Sigmoid colon (tissue), 7 donors: ENCODE measurements at places on chromosomes 4 and X. TPM values are rescaled to one million over a fixed set of nuclear protein-coding genes. Genes with fewer than 3 reads are reported as not detected.
A peak's percentile ranks its signal among the peaks of the same experiment; 100 is the strongest.

The ADH1A gene
- not detected for total RNA-seq

The TRAM1L1 gene
- 2.9 TPM for total RNA-seq

The TCEAL7 gene
- 35.2 TPM for total RNA-seq

The ALAS2 gene
- total RNA-seq, result not detected

The MAGEE1 gene
- 1.4 TPM for total RNA-seq

The CORIN gene
- total RNA-seq, result 0.14 TPM

The TSPAN6 gene
- total RNA-seq, result 7.5 TPM

The CCDC120 gene
- 1.3 TPM for total RNA-seq

The ABCG2 gene
- total RNA-seq, result 2.8 TPM

GRCh38 chrX:122787231-122787630 lies 396.8 kb upstream of the GRIA3 start:
- DNase-seq, result no peak

DNA sequence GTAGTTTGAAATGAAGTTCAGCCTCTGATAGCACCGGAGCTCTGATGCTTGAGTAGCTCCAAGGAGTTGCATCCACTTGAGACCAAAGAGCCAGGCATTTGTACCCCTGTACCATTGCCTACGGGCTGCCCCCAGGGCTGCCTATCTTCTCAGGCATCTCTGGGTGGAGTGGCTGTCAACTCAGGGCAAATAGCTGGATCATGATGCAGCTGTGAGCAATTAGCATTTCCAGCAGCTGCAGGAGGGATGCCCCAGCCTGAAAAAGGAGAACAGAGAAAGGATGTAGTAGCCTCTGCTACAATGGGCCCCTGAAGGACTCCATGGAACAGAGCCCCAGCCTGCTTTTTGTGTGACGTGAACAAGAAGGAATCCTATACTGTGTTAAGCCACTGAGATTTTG lies 492.6 kb downstream of the BCOR start:
- no peak for DNase-seq

DNA sequence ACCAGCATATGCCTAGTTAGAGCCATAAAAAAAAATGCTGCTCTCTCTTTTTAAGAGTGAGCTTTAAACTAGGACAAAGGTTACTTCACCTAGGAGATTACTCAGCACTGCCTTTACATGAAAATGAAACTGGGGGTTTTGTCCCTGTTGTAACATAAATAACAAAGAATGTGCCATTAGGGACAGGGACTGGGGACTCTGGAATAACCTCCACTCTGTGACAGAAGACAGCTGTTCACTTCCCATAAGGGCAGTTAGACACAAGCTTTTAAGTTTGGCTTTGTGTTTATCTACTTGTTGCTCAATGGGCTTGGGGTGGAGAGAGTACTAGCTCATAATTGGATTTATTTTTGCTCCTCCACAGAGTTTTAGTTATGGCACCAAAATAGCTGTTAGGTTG lies 11.9 kb downstream of the ENPEP start:
- DNase-seq, result no peak

DNA sequence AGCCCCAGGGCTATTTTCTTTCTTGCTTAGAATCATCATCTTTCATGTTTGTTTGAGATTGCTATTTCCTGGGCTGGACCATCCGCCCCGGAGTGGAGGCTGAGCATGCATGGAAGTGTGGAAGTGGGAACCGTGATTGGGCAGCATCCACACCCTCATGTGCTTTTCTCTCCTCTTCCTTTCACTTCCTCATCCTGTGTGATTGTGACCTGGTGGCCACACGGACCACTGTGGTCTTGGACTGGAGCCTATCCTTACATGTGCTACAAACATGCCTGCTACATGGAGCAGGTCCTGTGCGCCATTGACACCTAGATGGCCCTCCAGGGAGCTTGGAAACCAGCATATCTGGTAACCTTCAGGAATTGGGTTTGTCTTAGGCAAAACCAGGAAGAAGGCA lies 175.9 kb upstream of the LCORL start:
- DNase-seq, result no peak

DNA sequence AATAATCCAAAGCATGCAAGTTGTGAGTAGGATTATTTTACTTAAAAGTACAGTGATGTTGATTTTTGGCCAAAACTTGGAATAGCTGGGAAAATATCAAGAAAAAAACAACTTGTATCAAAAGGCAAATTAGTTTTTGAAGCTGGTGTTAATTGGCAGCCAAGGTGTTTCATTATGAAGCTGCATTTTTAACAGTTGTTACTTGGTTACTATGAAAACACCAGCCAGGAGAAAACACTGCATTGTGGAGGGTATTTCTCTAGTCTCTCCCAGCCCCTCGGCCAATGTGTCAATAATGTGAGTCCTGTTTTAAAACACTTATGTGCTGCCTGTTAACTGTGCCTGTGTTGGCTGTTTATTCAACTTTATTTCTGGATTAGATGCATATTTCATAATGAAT lies 733.4 kb downstream of the ADGRL3 start:
- no peak for DNase-seq

DNA sequence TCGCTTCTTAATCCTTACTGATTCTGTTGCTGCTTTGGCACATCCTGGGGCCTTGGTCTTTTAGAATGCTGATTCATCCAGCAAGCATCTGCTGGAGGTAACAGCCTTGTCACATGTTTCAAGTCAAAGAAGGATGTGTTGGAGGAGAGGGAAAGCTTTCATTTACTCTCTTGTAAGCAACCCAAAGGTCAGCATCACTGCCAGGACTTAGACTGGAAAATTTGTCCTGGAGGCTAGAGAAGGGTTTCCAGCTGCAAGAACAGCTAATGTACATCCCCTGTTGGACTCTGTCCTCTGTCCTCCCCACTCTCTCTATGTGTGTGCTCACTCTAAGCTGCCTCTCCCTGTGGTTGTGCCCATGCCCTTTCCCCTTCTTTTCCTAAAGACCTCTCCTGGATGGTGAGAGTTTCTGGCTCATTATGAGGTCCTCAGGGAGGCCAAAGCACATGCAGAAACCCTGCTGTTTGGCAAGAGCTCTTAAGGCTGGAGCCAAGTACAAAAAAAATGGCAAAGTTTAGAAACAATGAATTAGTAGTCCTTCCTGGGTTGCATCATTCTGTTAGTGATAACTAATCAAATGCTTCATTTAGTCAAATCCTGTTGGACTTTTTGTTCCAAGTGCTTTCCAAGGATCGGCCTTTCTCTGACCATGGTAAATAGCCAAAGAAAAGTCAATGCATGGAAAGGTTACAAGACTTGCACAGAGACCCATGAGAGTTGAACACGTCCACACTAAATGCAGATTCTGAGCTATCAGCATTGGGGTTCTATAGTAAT lies 13.4 kb upstream of the SRPX start:
- DNase-seq, result peak; percentile 75

DNA sequence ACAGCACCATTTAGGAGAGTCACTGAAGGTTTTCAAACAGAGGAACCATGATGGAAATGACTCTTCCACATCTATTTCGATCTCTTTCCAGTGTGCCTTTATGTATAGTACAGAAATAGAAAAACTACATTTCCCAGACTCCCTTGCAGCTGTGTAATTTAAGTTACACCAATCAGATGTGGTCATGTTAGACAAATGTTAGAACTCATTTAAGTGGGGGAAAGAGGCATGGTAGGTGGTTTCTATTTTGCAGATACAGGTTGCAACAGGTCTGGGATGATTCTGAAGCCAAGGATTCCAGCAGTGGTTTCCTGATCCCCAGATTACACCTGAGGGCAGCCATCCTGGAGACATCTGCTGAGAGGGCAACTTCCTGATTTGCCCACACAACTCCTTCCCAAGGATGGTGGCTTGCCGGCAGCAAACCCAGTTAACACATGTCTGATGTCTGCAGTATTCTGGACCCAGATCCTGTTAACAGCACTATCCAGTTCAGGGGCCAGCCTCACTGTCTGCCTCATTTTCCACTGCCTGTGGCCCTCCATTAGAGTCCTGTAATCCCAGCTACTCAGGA lies 38.7 kb upstream of the PDK3 start:
- DNase-seq, result no peak

GRCh38 chr4:150211799-150212445 lies 133.7 kb downstream of the DCLK2 start:
- no peak for DNase-seq

DNA sequence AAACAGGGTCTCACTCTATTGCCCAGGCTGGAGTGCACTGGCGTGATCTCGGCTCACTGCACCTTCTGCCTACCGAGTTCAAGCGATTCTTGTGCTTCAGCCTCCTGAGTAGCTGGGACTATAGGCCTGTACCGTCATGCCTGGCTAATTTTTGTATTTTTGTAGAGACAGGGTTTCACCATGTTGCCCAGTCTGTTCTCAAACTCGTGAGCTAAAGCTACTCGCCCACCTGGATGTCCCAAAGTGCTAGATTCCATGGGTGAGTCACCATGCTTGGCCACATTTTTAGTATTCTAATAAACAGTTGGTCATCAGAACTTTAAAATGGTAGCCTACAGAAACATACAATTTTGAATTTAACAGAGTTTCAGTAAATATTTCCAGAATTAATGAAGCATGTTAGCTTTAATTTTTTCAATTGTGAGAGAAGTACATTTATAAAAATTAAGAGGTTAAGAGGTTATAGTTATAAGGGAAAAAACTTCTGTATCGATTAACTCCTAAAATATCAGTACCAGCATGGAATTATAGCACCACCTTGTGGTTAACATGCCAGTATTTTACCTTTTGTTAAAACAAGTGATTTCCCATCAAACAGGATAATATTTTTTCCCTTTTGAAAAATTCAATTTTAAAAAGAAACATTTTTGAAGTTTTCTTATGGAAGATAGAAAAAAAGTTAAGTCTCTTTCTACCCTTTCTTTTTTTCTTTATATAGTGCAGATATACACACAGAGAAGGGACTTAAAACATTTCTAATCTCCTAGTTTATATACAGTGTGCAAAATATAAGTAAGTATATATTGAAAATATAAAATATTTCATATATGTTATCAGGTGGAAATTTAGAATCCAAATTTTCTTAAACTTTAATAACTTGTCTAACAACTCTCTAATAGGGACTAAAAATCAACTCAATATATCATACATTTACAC lies 35.4 kb downstream of the CEP44 start:
- DNase-seq, result no peak

DNA sequence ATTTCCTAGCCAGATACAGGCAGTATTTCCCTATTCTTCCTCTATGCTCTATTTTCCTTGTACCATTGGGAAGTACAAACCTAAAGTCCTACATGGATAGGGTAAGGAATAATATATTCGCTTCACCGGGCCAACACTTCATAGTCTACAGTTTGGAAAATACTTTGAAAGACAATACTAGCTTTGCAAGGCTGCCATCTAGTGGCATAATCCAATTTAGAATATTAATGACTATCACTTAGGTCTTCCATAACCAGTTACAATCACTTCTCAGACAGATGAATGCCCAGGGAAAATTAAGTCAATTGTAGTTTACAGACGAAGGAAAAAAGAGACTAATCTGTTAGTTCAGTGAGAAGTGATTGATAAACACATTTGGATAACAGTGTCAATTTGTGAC lies 141.0 kb upstream of the FAM47C start:
- DNase-seq, result no peak

- DNase-seq, result no peak
Observed at GRCh38 chrX:133229361-133229760, 11.2 kb upstream of the TFDP3 start.

GRCh38 chr4:129526812-129527211 lies 430.9 kb downstream of the C4orf33 start:
- no peak for DNase-seq

DNA sequence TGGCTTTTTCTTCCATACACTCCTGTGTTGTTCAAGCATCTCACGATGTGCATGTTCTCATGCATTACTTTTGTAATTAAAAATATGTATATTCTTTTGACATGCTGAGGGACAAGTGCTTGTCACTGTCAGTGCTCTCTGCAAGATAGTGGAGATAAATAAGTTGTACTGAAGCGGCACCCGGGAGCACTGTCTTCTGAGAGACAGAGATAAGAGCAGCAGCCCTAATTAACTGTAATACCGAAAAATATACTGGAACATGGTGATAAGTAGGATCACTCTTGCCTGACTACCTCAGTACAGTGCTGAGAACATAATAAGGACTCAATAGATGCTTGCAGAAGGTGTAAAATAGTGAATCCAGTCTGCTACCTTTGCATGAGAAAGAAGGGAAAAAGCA lies 9.4 kb upstream of the GPR173 start:
- no peak for DNase-seq

- DNase-seq, result no peak
Observed at GRCh38 chr4:138392751-138393308, 150.7 kb upstream of the SLC7A11 start.

DNA sequence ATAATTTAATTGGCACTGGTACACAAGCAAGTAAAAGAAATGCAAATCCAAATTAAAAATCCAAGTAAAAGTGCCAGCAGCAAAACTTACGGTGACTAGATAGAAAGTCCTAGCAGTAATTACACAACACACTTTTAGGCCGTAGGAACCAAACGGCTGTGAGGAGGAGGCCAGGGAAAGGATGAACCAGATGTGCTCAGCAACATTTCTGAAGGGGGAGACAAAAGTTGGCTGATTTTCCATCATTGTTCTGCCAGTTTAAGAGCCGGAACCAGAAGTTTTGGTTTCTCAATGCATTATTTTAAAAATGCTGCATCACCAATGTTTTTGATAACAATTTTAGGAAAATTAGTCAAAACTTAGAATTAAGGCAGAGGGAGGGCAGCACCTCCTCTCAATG lies 68.7 kb upstream of the ENPP6 start:
- no peak for DNase-seq

GRCh38 chr4:144174401-144175067 lies 34.0 kb upstream of the GYPA start:
- DNase-seq, result no peak

DNA sequence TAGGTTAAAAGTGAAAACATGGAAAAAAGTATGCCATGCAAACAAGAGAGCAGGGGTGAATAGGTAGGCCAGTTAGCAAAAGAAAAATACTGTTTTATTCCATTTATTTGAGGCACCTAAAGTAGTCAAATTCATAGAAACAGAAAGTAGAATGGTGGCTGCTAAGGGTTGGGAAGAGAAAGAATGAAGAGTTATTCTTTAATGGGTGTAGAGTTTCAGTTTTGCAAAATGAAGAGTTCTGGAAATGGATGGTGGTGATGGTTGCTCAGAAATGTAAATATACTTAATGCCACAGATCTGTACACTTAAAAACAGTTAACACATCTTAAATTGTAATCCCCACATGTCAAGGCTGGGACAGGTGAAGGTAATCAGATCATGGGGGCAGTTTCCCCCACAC lies 29.7 kb downstream of the PARM1 start:
- no peak for DNase-seq

DNA sequence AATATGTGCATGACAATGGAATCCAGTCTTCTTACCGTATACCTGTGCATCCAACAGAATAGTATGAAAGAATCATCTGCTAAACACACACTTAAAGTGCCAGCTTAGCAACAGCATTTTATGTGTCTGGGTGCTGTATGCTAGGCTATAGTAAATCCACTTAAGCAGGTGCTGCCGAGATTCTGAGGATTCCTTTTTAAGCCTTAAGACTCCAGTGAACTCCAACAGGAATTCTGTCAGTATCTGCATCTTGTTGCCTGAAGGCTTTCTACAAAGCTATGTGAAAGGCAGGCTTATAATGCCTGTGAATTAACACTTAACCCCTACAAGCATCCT lies 1076.4 kb upstream of the PABPC4L start:
- DNase-seq, result no peak

- no peak for DNase-seq
Observed at GRCh38 chrX:135652602-135653001, 60.8 kb upstream of the CT45A1 start.

GRCh38 chr4:172517391-172517790 lies 651.2 kb upstream of the GALNT7 start:
- no peak for DNase-seq

GRCh38 chr4:183987987-183988392 lies 82.9 kb downstream of the STOX2 start:
- peak; percentile 90 for DNase-seq
